ENCODE measurements at places on chromosomes 3 and 15.

GRCh38 chr3:19994796-19995195 lies 17.3 kb downstream of the PP2D1 start:
- DNase-seq = no peak

DNA sequence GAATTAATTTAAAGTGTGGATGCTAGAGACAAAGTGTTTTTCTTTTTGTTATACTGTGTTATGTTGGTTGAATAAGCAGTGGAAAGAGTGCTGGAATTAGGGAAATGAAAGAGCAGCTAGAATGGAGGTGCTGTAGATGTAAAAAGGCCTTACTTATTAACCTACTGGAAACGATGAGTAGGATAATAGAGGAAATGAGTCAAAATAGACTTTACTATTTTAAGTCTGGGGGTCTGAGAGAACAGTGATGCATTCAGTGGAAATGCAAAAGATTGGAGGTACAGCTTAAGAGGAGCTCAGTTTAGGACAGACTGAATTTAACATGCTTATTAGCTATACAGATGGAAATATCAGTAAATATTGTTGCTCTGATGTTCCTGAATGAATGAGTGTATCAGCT lies 674.0 kb downstream of the OTOL1 start:
- no peak for DNase-seq

DNA sequence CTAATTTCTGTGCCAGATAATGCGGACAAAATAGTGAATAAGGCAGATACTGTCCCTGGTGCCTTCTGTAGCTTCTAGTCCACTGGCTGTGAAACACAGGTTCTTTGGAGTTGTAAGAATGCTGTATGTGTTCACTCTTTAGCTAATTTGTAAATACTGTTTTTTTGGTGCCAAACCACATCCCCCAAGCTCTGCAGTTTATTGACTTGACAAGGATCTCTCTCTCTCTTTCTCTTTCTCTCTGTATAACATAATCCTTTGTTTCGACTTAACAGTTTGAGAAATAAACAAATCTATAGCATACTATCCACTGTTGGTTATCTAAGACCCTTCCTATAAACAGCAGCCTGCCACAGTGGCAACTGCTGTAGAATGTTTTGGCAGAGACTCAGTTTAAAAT lies 7.6 kb downstream of the SMAD3 start:
- no peak for DNase-seq

GRCh38 chr3:98805571-98805970 lies 42.4 kb downstream of the ST3GAL6 start:
- DNase-seq = no peak

DNA sequence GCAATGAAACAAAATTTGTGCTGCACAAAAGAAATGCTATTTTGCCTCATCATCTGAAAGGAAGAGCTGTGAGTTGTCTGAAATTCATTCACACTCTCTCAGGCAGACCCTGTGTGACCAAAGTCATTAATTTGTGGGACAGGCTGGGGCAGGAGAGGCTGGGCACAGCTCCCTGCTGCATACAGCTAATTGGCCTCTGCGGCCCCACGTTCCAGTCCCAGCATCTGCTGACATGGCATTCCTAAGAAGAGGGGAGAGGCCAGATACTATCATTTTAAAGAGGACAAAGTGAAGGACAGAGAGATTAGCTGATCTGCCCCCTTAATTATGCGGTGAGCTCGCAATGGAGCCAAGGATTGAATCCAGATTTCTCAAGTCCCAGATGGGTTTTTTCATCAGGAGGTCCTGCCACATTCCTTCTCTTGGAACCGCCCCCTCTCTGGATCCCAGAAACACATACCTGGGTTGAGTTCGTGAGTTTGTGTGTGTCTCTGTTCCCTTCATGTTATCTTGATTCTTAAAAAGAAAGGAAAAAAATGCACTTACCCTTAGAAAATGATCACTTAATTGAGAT lies 25.1 kb downstream of the POLR2M start:
- DNase-seq = no peak

GRCh38 chr15:62969442-62970089 lies 73.0 kb upstream of the TPM1 start:
- no peak for DNase-seq

DNA sequence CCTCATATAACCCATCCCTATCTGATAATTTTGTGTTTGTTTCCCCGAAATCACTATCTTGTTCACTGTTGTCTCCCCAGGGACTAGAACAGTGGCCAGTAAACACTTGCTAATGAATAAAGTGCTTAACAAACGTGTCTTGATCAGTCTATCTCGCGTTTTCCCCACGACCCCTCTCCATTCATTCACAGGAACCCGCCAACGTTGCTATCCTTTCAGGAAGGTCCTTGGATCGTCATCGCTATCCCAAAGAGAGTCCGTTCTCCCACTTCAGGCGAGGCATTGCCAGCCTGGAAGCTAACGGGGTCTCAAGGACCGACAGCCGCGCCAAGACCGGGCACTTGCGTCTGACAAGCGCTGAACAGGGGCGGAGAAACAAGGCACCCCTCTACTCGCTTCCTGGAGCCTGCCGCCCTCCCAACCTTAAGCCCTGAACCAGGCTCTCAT lies 344 bp downstream of the LINS1 start:
- DNase-seq = no peak

GRCh38 chr3:43288366-43288765 lies 2.0 kb downstream of the SNRK start:
- DNase-seq = no peak

DNA sequence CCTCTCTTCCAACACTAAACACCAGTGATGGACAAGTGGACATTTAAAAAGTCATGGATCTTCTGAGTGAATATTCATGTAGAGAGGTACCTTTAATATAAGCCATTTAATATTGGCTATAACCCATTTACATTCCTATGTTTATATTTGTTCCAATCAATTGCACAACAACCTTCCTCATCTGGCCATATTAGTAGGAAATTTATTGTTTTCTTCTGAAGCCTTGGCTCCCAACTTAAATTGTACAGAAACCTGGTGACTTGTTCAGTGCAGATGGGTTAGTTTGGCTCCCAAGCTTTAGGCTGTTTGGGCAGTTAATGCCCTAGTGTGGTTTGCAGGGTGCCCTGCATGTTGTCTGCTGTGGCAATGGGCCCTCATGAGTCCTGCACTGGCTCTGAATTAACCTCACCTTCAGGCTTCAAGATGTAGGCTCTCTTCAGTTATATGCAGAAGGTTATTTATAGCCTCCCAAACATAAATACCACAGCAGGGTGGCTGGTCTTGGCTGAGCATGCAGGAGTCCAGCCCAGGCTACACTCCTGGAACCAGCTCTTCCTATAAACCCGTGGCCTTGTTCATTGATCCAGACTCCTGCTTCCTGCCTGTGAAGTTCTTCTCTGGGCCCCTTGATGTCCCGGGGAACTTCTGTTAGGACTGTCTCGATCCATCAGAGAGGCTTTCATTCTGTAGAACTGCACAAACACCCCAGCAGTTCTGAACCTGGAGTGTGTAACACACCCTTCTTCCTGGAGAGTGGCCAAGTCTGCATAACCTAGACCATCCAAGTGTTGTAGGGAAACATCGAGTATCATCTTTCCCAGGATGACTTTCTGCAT lies 57.0 kb downstream of the DUT start:
- no peak for DNase-seq

DNA sequence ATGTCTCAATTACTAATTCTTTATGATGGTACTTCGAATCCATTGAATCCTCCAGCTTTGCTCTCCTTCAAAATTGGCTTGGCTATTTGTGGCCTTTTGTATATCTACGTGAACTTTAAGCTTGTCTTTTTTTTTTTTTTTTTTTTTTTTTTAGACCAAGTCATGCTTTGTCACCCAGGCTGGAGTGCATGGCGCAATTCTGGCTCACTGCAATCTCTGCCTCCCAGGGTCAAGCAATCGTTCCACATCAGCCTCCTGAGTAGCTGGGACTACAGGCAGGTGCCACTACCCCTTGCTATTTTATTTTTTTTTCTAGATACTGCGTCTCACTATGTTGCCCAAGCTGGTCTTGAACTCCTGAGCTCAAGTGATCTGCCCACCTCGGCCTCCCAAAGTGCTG lies 7.7 kb upstream of the DIPK2A start:
- DNase-seq = no peak
